Osteoblast (primary cell): ENCODE measurements at places on chromosomes 7 and 10. TPM values are rescaled to one million over a fixed set of nuclear protein-coding genes. Genes with fewer than 3 reads are reported as not detected.

Gene OPN1SW
- total RNA-seq, result not detected in 2 replicates

Gene DUSP5
- total RNA-seq, result 8.5 and 10.1 TPM in 2 replicates

Gene LRIT1
- total RNA-seq, result not detected in 2 replicates

Gene LLCFC1
- not detected in 2 replicates for total RNA-seq

Gene SMKR1
- total RNA-seq, result 0.72 and 0.88 TPM in 2 replicates

Gene PCLO
- total RNA-seq, result under 0.01 and 0.36 TPM in 2 replicates

Gene RTKN2
- 7.7 and 8.0 TPM in 2 replicates for total RNA-seq

Gene TWIST1
- 101 and 113 TPM in 2 replicates for total RNA-seq

Gene GCC1
- total RNA-seq, result 20.9 and 24.2 TPM in 2 replicates

Gene COBL
- total RNA-seq, result under 0.01 TPM in 2 replicates

Gene XRCC2
- 0.72 and 1.2 TPM in 2 replicates for total RNA-seq

Gene AKR1B1
- total RNA-seq, result 85.8 and 86.6 TPM in 2 replicates

Gene AKR1D1
- total RNA-seq, result under 0.01 TPM in 1 of 2 replicates, not detected in the other

Gene SEC31B
- 5.3 and 5.4 TPM in 2 replicates for total RNA-seq

Gene USP6NL
- total RNA-seq, result 13.8 and 14.1 TPM in 2 replicates

Gene CNPY1
- not detected in 2 replicates for total RNA-seq

Gene PPP1R17
- not detected in 2 replicates for total RNA-seq

Gene PNLIP
- not detected in 2 replicates for total RNA-seq

Gene FZD1
- total RNA-seq, result 40.5 and 45.4 TPM in 2 replicates

Gene LIPJ
- total RNA-seq, result under 0.01 TPM in 2 replicates

Gene ZNF488
- total RNA-seq, result under 0.01 and 0.29 TPM in 2 replicates

Gene RGR
- not detected in 2 replicates for total RNA-seq

Gene NOD1
- 7.6 and 7.7 TPM in 2 replicates for total RNA-seq
